ENCODE measurements at places on chromosomes 5 and 9. TPM values are rescaled to one million over a fixed set of nuclear protein-coding genes. Genes with fewer than 3 reads are reported as not detected.

DNA sequence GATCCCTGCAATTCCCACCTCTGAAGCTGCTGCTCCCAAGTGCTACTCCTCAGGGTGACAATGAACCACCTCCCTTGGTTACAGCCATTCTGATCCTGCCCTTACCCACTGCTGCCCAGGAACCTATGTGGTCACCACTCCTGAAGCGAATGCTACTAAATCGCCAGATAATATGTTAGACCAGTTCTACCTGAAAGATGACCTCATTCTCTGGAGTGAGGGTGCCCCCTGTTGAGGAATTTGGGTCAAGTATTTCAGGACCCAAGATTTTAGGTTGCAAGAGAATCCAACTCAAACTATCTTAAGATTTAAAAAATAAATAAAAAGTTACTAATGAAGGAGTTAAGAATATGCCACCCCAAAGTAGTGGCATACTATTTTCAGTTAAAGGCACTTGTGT is 5.8 kb upstream of the SNAPC3 start:
- no peaks in the 10 kb centered on the region for H3K27me3 ChIP-seq
- H3K4me1 ChIP-seq = no peaks in the 10 kb centered on the region
- no peak overlapping the region for H3K27ac ChIP-seq
- H3K36me3 ChIP-seq = no peaks in the 10 kb centered on the region
- peak; percentile 59 for DNase-seq

PCA3 gene
- total RNA-seq = not detected

- peaks cover 4% of the 10 kb centered on the region for H3K36me3 ChIP-seq
- no peak overlapping the region for H3K27ac ChIP-seq
- no peaks in the 10 kb centered on the region for H3K27me3 ChIP-seq
- H3K4me1 ChIP-seq = no peaks in the 10 kb centered on the region
These were observed 76.4 kb downstream of the OSMR start for GRCh38 chr5:38922199-38922598.

DNA sequence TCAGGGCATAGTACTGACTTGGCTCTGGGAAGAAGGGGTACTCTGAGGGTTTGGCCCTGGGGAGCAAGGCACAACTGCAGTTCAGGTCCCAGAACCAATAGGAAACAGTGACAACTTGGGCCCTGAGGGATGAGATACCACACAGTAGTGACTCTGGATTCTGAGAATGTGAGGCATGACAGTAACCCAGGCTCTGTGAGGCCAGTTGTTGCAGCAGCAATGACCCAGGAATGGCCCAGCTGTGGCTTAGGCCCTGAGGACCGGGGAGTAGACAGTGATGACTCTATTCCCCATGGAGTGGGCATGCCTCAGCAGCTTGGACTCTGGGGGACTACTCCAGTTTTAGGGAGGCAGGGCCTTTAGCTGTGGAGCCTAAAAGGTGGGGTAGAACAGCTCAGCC is 21.5 kb upstream of the NFIL3 start:
- no peak for DNase-seq
- no peaks in the 10 kb centered on the region for H3K4me1 ChIP-seq
- H3K27me3 ChIP-seq = no peaks in the 10 kb centered on the region

GRCh38 chr5:118919016-118919415 is 69.3 kb downstream of the DTWD2 start:
- DNase-seq = no peak
- H3K4me1 ChIP-seq = no peaks in the 10 kb centered on the region
- no peaks in the 10 kb centered on the region for H3K36me3 ChIP-seq

GRCh38 chr5:115098041-115098702 is 71.5 kb downstream of the TRIM36 start:
- no peaks in the 10 kb centered on the region for H3K27me3 ChIP-seq
- DNase-seq = peak; percentile 58
- H3K4me1 ChIP-seq = no peaks in the 10 kb centered on the region

GRCh38 chr9:109064963-109065702 is 51.8 kb upstream of the CTNNAL1 start:
- H3K27ac ChIP-seq = no peak overlapping the region
- H3K27me3 ChIP-seq = no peaks in the 10 kb centered on the region
- peaks cover 19% of the 10 kb centered on the region for H3K36me3 ChIP-seq
- no peaks in the 10 kb centered on the region for H3K4me1 ChIP-seq

DNA sequence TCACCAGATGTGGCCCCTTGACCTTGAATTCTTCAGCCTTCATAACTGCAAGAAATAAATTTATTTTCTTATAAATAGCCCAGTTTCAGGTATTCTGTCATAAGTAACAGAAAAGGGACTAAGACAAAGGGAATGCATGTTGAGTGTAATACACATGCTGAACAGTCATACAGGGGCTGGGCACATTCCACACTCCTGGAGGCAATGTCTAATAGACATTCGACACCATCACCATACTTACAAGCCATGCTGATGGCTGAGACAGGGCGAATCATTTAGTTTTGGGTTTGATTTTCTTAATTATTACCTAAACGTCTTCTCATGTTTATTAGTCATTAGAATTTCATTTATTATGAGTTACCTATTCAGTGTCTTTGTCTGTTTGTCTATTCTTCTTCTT is 68.5 kb downstream of the TENT4A start:
- H3K4me1 ChIP-seq = no peaks in the 10 kb centered on the region
- no peaks in the 10 kb centered on the region for H3K27me3 ChIP-seq
- H3K27ac ChIP-seq = no peak overlapping the region
- no peaks in the 10 kb centered on the region for H3K36me3 ChIP-seq
- DNase-seq = no peak
- no peak overlapping the region for H3K4me3 ChIP-seq

DNA sequence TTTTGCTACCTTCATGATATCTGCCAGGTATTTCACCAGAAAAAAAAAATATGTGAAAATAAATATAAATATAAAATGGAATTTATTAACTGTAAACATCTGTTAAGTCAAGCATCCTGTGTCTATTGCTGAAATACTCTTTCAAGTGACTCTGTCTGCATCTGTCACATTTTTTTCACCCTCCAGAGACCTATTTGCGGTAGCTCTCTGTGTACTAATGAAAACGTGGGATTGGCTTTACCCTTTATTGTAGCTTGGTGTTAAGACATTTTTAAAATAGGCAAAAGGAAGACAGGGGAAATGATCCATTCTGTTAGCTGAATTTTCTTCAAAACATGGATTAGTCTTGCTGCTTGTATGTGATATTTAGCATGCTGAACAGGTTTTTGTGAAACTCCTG is 536.0 kb upstream of the WWC1 start:
- H3K27ac ChIP-seq = no peak overlapping the region
- H3K4me3 ChIP-seq = no peak overlapping the region
- H3K36me3 ChIP-seq = no peaks in the 10 kb centered on the region
- no peaks in the 10 kb centered on the region for H3K4me1 ChIP-seq
- H3K27me3 ChIP-seq = no peaks in the 10 kb centered on the region

- no peaks in the 10 kb centered on the region for H3K27me3 ChIP-seq
- H3K36me3 ChIP-seq = no peaks in the 10 kb centered on the region
- peaks cover 9% of the 10 kb centered on the region for H3K4me1 ChIP-seq
- DNase-seq = no peak
- H3K27ac ChIP-seq = peak overlapping the region; percentile 59
These were observed 63.7 kb downstream of the GLIS3 start for GRCh38 chr9:4235871-4236804.

DNA sequence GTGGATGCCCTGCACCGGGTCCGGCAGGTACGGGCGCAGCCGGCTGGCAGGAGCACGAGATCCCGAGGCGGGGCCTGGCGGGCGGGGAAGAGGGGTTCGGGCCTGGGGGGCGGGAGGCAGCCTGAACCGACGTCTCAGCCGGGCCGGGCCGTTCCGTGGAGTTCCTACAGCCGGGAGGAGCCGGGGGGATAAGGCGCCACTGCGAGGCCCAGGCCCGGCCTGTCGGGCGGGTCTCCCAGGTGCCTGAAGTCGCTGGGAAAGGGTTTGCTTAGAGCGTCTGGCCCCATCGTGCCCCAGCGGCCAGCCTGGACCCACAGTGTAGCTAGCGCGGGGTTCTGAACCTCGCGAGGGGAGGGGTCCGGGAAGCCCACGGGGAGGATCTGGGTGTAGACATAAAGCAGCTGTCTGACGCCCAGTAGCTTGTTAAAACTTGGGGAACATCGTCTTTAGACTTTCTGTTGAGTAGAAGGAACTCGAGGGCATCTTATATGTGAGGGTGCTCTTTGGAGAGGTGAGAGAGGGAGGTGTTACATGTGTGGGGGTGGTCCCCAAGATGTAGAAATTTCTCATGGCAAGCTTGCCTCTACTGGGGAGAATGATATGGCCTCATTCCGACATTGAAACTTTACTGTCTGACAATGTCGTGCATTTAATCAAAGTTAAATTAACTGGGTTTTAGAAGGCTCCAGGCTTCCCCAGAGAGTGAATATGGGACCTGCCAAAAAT is 524 bp downstream of the FUBP3 start:
- peak; percentile 25 for DNase-seq
- H3K4me3 ChIP-seq = peak overlapping the region; percentile 98
- no peaks in the 10 kb centered on the region for H3K36me3 ChIP-seq
- no peaks in the 10 kb centered on the region for H3K27me3 ChIP-seq
- H3K4me1 ChIP-seq = peaks cover 15% of the 10 kb centered on the region

DNA sequence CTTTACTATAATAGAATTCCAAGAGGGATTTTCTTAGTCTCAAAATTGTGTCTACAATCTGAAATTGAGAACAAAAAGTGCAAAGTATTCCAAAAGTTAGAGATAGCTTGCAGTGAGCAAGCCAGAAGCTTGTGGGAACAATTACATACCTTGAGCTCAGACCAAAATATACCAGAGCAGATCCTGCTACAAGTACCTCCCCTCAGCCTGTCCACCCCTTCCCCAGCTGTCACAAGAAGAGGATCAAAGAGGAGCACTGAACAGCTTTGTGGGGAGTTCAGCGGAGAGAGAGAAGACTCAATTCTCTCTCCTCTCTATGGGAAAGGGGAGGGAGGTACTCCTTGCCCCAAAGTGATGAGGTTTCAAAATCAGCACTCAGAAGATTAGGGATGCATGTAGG is 869.2 kb upstream of the DMAC1 start:
- no peaks in the 10 kb centered on the region for H3K27me3 ChIP-seq
- no peak overlapping the region for H3K4me3 ChIP-seq
- no peak overlapping the region for H3K27ac ChIP-seq
- no peaks in the 10 kb centered on the region for H3K4me1 ChIP-seq
- DNase-seq = no peak

GRCh38 chr5:113612060-113612496 is 98.6 kb downstream of the YTHDC2 start:
- no peak overlapping the region for H3K27ac ChIP-seq
- H3K4me3 ChIP-seq = no peak overlapping the region
- no peaks in the 10 kb centered on the region for H3K27me3 ChIP-seq

PTGS1 gene
- 9.4 TPM for total RNA-seq

GRCh38 chr5:68395926-68396511 is 180.5 kb downstream of the PIK3R1 start:
- no peaks in the 10 kb centered on the region for H3K36me3 ChIP-seq
- H3K27me3 ChIP-seq = no peaks in the 10 kb centered on the region
- peak; percentile 58 for DNase-seq
- peak overlapping the region; percentile 83 for H3K27ac ChIP-seq

- H3K27ac ChIP-seq = no peak overlapping the region
- no peaks in the 10 kb centered on the region for H3K4me1 ChIP-seq
- H3K27me3 ChIP-seq = no peaks in the 10 kb centered on the region
- no peak overlapping the region for H3K4me3 ChIP-seq
- H3K36me3 ChIP-seq = no peaks in the 10 kb centered on the region
- DNase-seq = no peak
These were observed 242.2 kb upstream of the ACTBL2 start for GRCh38 chr5:57724836-57725235.

DNA sequence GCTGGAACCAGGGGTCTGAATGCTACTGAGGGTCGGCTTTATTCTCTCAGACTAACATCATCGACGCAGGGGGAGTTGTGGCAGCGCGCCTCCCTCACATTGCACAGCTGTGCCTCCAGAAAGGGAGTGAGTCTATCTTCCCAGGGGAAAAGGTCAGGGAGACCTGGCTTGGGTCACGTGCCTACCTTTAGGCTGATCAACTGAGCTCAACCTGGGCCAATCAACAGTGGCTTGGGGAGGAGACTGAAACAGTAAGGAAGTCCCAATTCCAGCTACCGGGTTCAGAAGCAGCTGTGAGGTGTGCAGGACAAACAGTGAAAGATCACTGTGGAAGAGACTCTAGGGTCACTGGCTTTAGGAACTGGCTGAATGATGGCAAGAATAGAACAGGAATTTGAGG is 14.3 kb downstream of the SNX30 start:
- H3K27ac ChIP-seq = no peak overlapping the region
- no peaks in the 10 kb centered on the region for H3K36me3 ChIP-seq
- H3K4me3 ChIP-seq = no peak overlapping the region
- no peaks in the 10 kb centered on the region for H3K27me3 ChIP-seq

DNA sequence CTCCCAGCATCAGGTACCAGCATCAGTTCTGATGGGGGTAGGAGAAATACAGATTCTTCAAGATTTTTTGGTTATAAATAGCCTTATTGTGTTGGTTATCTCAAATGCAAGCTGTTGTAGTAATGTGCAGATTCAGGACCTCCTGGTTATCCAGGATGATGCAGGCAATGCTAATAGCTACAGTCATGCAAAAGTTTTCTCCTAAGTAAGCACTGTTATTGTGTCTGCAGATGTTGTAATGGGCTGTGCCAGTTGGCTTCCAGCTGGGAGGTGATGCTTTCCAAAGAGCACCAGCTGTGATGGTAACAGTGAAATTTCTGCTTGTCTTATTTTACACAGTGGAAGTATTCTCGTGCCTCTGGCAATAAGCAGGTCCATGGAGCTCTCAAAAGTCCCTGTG is 719.2 kb upstream of the CTNND2 start:
- DNase-seq = no peak
- H3K36me3 ChIP-seq = no peaks in the 10 kb centered on the region
- H3K4me3 ChIP-seq = no peak overlapping the region
- H3K27me3 ChIP-seq = no peaks in the 10 kb centered on the region
- no peaks in the 10 kb centered on the region for H3K4me1 ChIP-seq

PCDHB2 gene
- total RNA-seq = 2.9 TPM

IDNK gene
- 7.4 TPM for total RNA-seq

- no peak overlapping the region for H3K4me3 ChIP-seq
- peak; percentile 35 for DNase-seq
- H3K27me3 ChIP-seq = no peaks in the 10 kb centered on the region
- no peak overlapping the region for H3K27ac ChIP-seq
- no peaks in the 10 kb centered on the region for H3K36me3 ChIP-seq
- H3K4me1 ChIP-seq = no peaks in the 10 kb centered on the region
These were observed 135.6 kb downstream of the ZNF354C start for GRCh38 chr5:179195561-179196404.

- no peaks in the 10 kb centered on the region for H3K4me1 ChIP-seq
- no peaks in the 10 kb centered on the region for H3K36me3 ChIP-seq
- H3K27ac ChIP-seq = no peak overlapping the region
- no peak for DNase-seq
These were observed 103.7 kb downstream of the CEMIP2 start for GRCh38 chr9:71664566-71664965.

- no peaks in the 10 kb centered on the region for H3K4me1 ChIP-seq
- H3K36me3 ChIP-seq = no peaks in the 10 kb centered on the region
- H3K4me3 ChIP-seq = no peak overlapping the region
- no peak for DNase-seq
- no peak overlapping the region for H3K27ac ChIP-seq
These were observed 494.9 kb upstream of the MEF2C start for GRCh38 chr5:89377767-89378455.

ADRB2 gene
- total RNA-seq = 5.0 TPM

- DNase-seq = peak; percentile 82
- no peak overlapping the region for H3K4me3 ChIP-seq
- no peaks in the 10 kb centered on the region for H3K36me3 ChIP-seq
- peaks cover 6% of the 10 kb centered on the region for H3K4me1 ChIP-seq
These were observed 4.2 kb upstream of the ENTPD8 start for GRCh38 chr9:137445275-137445807.

- H3K27ac ChIP-seq = peak overlapping the region; percentile 86
- DNase-seq = peak; percentile 86
- peaks cover 9% of the 10 kb centered on the region for H3K36me3 ChIP-seq
- peaks cover 33% of the 10 kb centered on the region for H3K4me1 ChIP-seq
- H3K4me3 ChIP-seq = peak overlapping the region; percentile 100
These were observed 434 bp downstream of the GLRX start for GRCh38 chr5:95822043-95822541.

All from kidney (tissue), 22 donors.